Tongue (tissue), 3 donors: ENCODE measurements at places on chromosomes 3 and 15. TPM values are rescaled to one million over a fixed set of nuclear protein-coding genes. Genes with fewer than 3 reads are reported as not detected.

DNA sequence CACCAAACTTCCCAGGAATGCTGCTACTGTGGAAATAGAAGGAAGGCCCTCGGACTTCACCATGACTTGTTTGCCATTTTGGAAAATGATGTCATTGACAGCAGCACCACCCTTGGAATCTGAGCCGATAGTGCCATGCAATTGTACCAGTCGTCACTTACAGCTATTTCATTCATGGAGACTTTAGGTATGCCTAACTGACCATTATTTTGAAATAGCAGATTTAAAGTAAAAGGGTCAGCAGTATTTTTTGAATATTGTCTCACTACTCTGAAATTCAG is 66.0 kb upstream of the ARL8B start:
- DNase-seq: no peak

DNA sequence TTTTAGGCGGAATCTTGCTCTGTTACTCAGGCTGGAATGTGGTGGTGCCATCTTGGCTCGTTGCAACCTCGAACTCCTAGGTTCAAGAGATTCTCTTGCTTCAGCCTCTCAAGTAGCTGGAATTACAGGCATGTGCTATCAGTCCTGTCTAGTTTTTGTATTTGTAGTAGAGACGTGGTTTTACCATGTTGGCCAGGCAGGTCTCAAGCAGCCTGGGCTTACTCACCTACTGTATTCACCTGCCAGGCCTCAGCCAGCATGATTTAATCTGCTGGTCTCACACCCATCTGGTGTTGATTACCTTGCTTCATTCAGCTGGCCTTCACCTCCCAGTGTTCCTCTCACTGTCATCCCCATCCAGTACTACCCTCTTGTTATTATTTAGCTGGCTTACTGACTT is 102.0 kb downstream of the IL12A start:
- DNase-seq: no peak

BFSP2 gene
- total RNA-seq: not detected

DNA sequence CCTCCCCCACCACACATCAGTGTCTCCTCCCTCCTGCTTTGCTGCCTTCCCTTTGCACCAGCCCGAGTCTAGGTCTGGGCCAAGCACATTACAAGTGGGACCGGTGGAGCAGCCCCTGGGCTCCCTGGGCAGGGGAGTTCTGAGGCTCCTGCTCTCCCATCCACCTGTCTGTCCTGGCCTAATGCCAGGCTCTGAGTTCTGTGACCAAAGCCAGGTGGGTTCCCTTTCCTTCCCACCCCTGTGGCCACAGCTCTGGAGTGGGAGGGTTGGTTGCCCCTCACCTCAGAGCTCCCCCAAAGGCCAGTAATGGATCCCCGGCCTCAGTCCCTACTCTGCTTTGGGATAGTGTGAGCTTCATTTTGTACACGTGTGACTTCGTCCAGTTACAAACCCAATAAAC is 2.3 kb upstream of the ABCF3 start:
- DNase-seq: no peak

GRCh38 chr3:136954251-136954650 is 3.5 kb upstream of the IL20RB start:
- DNase-seq: no peak
